Stomach (tissue), 19 donors: ENCODE measurements at places on chromosomes 1 and 21. TPM values are rescaled to one million over a fixed set of nuclear protein-coding genes. Genes with fewer than 3 reads are reported as not detected.

- H3K4me1 ChIP-seq: peaks cover 34% of the 10 kb centered on the region
- no peaks in the 10 kb centered on the region for H3K27me3 ChIP-seq
- no peaks in the 10 kb centered on the region for H3K36me3 ChIP-seq
- DNase-seq: peak; percentile 97
- peak within 1 kb of the TSS; percentile 79 for H3K27ac ChIP-seq
Measured at GRCh38 chr1:159900086-159900680, at the start of gene CFAP45. CFAP45 (minus strand) TSS chr1:159900165; CDS start chr1:159900098, 67 bp downstream.

OPTC gene
- total RNA-seq: not detected

DNA sequence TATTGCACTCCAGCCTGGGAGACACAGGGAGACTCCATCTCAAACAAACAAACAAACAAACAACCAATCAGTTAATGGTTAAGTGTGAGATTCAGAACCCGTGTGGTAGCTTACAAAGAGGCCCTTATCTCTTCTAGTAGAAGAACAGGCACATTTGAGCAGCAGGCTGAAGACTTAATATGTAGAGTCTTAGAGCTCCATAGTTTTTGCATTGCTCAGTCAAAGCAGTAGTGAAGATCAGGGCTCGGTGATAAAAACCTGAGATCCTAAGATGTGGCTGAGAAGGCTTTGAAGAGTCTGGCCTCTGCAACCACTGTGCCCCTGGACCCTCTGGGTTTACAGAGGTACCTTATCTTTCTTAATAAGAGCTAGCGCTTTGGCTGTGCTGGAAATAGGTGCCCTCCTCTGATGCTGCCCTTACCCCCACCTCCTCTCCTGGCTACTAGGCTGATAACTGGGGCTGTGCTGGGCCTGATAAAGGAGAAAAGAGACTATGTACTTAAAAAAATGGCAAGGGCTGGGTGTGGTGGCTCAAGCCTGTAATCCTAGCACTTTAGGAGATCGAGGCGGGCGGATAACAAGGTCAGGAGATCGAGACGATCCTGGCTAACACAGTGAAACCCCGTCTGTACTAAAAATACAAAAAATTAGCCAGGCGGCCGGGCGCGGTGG is 10.5 kb upstream of the UCK2 start:
- H3K4me3 ChIP-seq: no peak overlapping the region
- no peak for DNase-seq
- no peaks in the 10 kb centered on the region for H3K27me3 ChIP-seq

- H3K27me3 ChIP-seq: no peaks in the 10 kb centered on the region
- H3K27ac ChIP-seq: no peak overlapping the region
- no peaks in the 10 kb centered on the region for H3K36me3 ChIP-seq
- peaks cover 26% of the 10 kb centered on the region for H3K4me1 ChIP-seq
Measured at GRCh38 chr1:18900303-18900841, 2.0 kb downstream of the ALDH4A1 start.

- H3K36me3 ChIP-seq: no peaks in the 10 kb centered on the region
- no peak overlapping the region for H3K27ac ChIP-seq
- no peak overlapping the region for H3K4me3 ChIP-seq
- no peak for DNase-seq
- H3K27me3 ChIP-seq: peaks cover 19% of the 10 kb centered on the region
Measured at GRCh38 chr1:2539312-2539907, 9.3 kb upstream of the HES5 start.

DNA sequence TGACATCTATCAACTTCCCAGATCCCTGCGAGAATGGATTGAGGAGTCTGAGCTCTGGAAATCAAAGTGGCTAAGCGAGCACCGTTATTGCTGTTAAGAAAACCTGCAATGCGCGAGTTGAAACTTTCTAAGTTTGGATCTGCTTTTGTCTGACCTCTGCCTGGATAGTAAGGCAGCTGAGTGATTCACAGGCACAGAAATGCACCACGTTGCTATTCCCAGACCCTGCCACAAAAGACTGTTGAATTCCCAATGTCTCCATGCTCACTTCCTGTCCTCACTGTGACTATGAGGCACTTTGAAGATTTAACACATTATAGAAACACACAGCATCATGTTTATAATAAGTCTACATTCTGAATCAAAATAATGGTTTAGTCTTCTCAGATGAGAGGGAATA is 27.1 kb upstream of the CNIH3 start:
- H3K27ac ChIP-seq: no peak overlapping the region
- H3K27me3 ChIP-seq: no peaks in the 10 kb centered on the region
- no peak overlapping the region for H3K4me3 ChIP-seq
- no peaks in the 10 kb centered on the region for H3K36me3 ChIP-seq
- H3K4me1 ChIP-seq: no peaks in the 10 kb centered on the region
- DNase-seq: no peak

- H3K27me3 ChIP-seq: no peaks in the 10 kb centered on the region
- H3K27ac ChIP-seq: no peak overlapping the region
- no peak for DNase-seq
- no peaks in the 10 kb centered on the region for H3K4me1 ChIP-seq
- H3K4me3 ChIP-seq: no peak overlapping the region
Measured at GRCh38 chr21:25424634-25425033, 182.6 kb downstream of the MRPL39 start.

PLPP3 gene
- 28.7 TPM for total RNA-seq

GRCh38 chr1:207305489-207305873 is 16.0 kb upstream of the CD55 start:
- H3K27ac ChIP-seq: no peak overlapping the region
- no peaks in the 10 kb centered on the region for H3K27me3 ChIP-seq
- H3K4me3 ChIP-seq: no peak overlapping the region
- H3K4me1 ChIP-seq: peaks cover 18% of the 10 kb centered on the region
- no peaks in the 10 kb centered on the region for H3K36me3 ChIP-seq

- H3K36me3 ChIP-seq: no peaks in the 10 kb centered on the region
- DNase-seq: peak; percentile 35
Measured at GRCh38 chr1:66503841-66504470, 30.0 kb upstream of the SGIP1 start.

TEDDM1 gene
- total RNA-seq: not detected

- H3K36me3 ChIP-seq: peaks cover 7% of the 10 kb centered on the region
- H3K4me3 ChIP-seq: no peak overlapping the region
- DNase-seq: peak; percentile 61
- peaks cover 52% of the 10 kb centered on the region for H3K27me3 ChIP-seq
- no peaks in the 10 kb centered on the region for H3K4me1 ChIP-seq
Measured at GRCh38 chr1:3386205-3387002, 68.1 kb upstream of the ARHGEF16 start.

- DNase-seq: no peak
- H3K27ac ChIP-seq: no peak overlapping the region
- H3K36me3 ChIP-seq: peaks cover 18% of the 10 kb centered on the region
- no peaks in the 10 kb centered on the region for H3K27me3 ChIP-seq
- H3K4me3 ChIP-seq: no peak overlapping the region
Measured at GRCh38 chr1:165639821-165640623, 9.0 kb downstream of the MGST3 start.

- H3K36me3 ChIP-seq: no peaks in the 10 kb centered on the region
- no peaks in the 10 kb centered on the region for H3K27me3 ChIP-seq
- no peak for DNase-seq
- H3K27ac ChIP-seq: no peak overlapping the region
- H3K4me3 ChIP-seq: no peak overlapping the region
Measured at GRCh38 chr1:57403201-57403600, 20.7 kb downstream of the DAB1 start.

GRCh38 chr1:98761219-98761865 is 99.8 kb downstream of the SNX7 start:
- no peak overlapping the region for H3K4me3 ChIP-seq
- peaks cover 19% of the 10 kb centered on the region for H3K36me3 ChIP-seq
- no peak overlapping the region for H3K27ac ChIP-seq

- H3K4me3 ChIP-seq: no peak overlapping the region
- no peaks in the 10 kb centered on the region for H3K36me3 ChIP-seq
- no peaks in the 10 kb centered on the region for H3K27me3 ChIP-seq
- DNase-seq: peak; percentile 26
- H3K27ac ChIP-seq: no peak overlapping the region
Measured at GRCh38 chr1:66237722-66238479, 296.1 kb upstream of the SGIP1 start.

GRCh38 chr1:178818416-178818815 is 52.5 kb downstream of the ANGPTL1 start:
- H3K27ac ChIP-seq: no peak overlapping the region
- no peaks in the 10 kb centered on the region for H3K27me3 ChIP-seq
- no peak overlapping the region for H3K4me3 ChIP-seq
- H3K4me1 ChIP-seq: no peaks in the 10 kb centered on the region
- DNase-seq: no peak
- peaks cover 3% of the 10 kb centered on the region for H3K36me3 ChIP-seq

- no peak overlapping the region for H3K4me3 ChIP-seq
- H3K4me1 ChIP-seq: no peaks in the 10 kb centered on the region
- no peaks in the 10 kb centered on the region for H3K27me3 ChIP-seq
- no peaks in the 10 kb centered on the region for H3K36me3 ChIP-seq
- no peak overlapping the region for H3K27ac ChIP-seq
Measured at GRCh38 chr1:20602851-20603450, 14.1 kb downstream of the CDA start.

GRCh38 chr1:199843861-199844260 is 183.6 kb upstream of the NR5A2 start:
- no peak for DNase-seq
- H3K27ac ChIP-seq: no peak overlapping the region

DNA sequence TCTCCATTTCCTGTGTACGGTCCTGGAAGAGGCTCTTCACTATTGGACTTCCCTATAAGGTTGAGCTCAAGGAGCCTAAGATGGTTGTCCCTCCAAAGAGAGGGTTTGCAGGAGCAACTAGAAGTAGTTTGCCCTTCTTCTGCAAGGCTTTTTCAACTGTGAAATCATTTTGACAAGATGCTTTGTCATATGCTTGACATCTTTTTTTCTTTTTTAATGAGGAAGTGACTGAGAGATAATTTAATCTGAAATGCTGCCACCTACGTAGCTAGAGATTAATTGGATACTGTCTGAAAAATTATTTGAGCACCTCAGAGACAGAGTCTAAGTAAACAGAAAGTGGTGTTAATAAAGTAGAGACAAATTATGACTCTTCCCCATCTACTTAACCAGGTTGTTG is 97.0 kb downstream of the CHRM3 start:
- H3K27ac ChIP-seq: no peak overlapping the region
- H3K36me3 ChIP-seq: no peaks in the 10 kb centered on the region
- H3K4me3 ChIP-seq: no peak overlapping the region
- no peak for DNase-seq
- H3K27me3 ChIP-seq: no peaks in the 10 kb centered on the region

DNA sequence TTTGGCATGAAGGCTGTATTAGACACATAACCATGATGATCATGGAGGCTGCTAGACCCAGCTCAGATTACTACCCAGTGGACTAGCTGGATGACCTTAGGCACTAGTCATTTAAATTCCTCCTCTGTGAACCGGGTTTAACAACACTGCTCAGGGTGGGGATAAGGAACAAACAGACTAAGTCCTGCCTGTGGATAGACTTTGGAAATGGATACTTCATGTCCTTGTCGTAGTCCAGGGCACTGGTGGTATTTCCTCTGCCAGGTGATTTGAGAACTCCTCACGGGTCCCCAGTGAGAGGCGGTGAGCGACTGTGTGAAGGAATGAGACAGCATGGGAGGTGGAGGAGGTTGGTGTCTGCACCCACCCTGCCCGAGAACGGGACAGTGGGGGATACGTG is 72.9 kb upstream of the SELENON start:
- DNase-seq: no peak
- no peaks in the 10 kb centered on the region for H3K27me3 ChIP-seq
- peak overlapping the region; percentile 70 for H3K27ac ChIP-seq
- no peak overlapping the region for H3K4me3 ChIP-seq
- peaks cover 33% of the 10 kb centered on the region for H3K4me1 ChIP-seq

BCAN gene
- total RNA-seq: 39.7 TPM

- H3K27me3 ChIP-seq: no peaks in the 10 kb centered on the region
- peak; percentile 35 for DNase-seq
- peaks cover 27% of the 10 kb centered on the region for H3K4me1 ChIP-seq
- peak overlapping the region; percentile 77 for H3K27ac ChIP-seq
- peak overlapping the region; percentile 73 for H3K4me3 ChIP-seq
Measured at GRCh38 chr1:108560189-108560873, 431 bp downstream of the EEIG2 start.

GRCh38 chr1:220526294-220526693 is 1.6 kb upstream of the MARK1 start:
- H3K27me3 ChIP-seq: peaks cover 29% of the 10 kb centered on the region
- no peaks in the 10 kb centered on the region for H3K36me3 ChIP-seq
- H3K4me1 ChIP-seq: peaks cover 27% of the 10 kb centered on the region
- H3K27ac ChIP-seq: no peak overlapping the region

- no peak for DNase-seq
- no peak overlapping the region for H3K4me3 ChIP-seq
- no peaks in the 10 kb centered on the region for H3K27me3 ChIP-seq
- H3K36me3 ChIP-seq: no peaks in the 10 kb centered on the region
- no peaks in the 10 kb centered on the region for H3K4me1 ChIP-seq
Measured at GRCh38 chr1:118660769-118661168, 327.4 kb downstream of the TBX15 start.

GRCh38 chr1:246333855-246334254 is 173.2 kb downstream of the SMYD3 start:
- no peaks in the 10 kb centered on the region for H3K36me3 ChIP-seq
- H3K27me3 ChIP-seq: no peaks in the 10 kb centered on the region
- H3K4me3 ChIP-seq: no peak overlapping the region
- H3K27ac ChIP-seq: no peak overlapping the region

VSIG8 gene
- total RNA-seq: not detected

DNA sequence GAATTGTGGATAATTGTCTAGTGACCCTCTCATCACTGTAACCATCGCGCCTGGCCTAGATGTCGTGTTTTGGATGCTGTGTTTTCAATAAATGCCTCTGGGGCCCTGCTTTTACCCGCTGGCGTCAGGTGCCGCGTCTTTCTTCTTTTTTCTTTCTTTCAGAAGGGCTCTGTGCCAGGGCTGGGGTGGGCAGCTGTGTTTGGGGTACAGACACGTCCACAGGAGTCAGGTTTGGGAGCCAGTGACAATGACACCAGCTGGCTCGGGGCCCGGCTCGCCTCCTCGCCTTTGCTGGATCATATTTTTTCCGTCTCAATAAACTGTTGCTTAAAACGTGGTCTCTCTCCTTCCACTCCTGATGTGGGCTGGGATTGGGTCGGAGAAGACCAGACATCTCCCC is 16.1 kb downstream of the TMEM201 start:
- H3K36me3 ChIP-seq: peaks cover 97% of the 10 kb centered on the region
- H3K4me1 ChIP-seq: no peaks in the 10 kb centered on the region
- DNase-seq: peak; percentile 2
- H3K27me3 ChIP-seq: no peaks in the 10 kb centered on the region
- no peak overlapping the region for H3K27ac ChIP-seq

DNA sequence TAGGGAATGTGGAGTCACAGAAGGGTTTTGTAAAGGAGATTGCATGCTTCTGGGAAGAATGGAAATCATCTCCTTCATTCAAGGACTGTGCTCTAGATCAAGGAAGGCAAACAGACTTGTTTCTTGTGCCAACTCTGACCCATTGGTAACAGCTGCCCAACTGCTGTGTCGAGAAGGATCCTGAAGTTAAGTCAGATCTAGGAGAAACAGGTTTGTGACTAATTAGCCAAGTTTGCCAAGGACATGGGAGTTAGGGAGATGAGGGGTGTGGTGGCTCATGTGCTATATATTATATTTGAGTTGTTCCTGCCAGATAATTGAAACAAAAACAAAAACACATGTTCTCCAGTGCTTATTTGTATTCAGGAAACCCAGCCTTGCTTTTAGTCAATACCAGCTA is 251.2 kb upstream of the USP24 start:
- no peak overlapping the region for H3K27ac ChIP-seq
- no peak overlapping the region for H3K4me3 ChIP-seq
- DNase-seq: peak; percentile 10

- no peaks in the 10 kb centered on the region for H3K27me3 ChIP-seq
- no peak overlapping the region for H3K27ac ChIP-seq
- H3K4me3 ChIP-seq: no peak overlapping the region
- peaks cover 90% of the 10 kb centered on the region for H3K36me3 ChIP-seq
- no peak for DNase-seq
- H3K4me1 ChIP-seq: peaks cover 13% of the 10 kb centered on the region
Measured at GRCh38 chr1:156204686-156205085, 8.1 kb upstream of the PMF1 start.
